ENCODE measurements at places on chromosomes 13 and 19. TPM values are rescaled to one million over a fixed set of nuclear protein-coding genes. Genes with fewer than 3 reads are reported as not detected.

TSKS gene
- total RNA-seq, result 2.4 TPM

ANO8 gene
- total RNA-seq, result 8.5 TPM

GRCh38 chr19:46381756-46382345 is 31.5 kb downstream of the CCDC8 start:
- no peak for DNase-seq

DNA sequence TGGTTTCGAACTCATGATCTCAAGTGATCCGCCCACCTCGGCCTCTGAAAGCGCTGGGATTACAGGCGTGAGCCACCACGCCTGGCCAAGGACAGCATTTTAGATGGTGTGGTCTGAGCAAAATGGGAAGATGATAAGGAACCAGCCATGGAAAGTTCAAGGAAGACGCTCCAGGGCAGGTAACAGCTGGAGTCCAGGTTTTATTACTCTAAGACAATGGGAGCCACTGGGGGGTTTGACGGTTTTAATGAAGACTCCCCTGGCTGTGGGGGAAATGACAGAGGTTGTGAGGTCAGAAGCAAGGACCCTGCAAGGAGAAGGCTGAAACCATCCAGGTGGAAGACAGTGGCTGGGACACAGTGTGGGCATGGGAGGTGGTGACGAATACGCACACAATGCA is 20.9 kb downstream of the PRKD2 start:
- DNase-seq, result no peak

DNA sequence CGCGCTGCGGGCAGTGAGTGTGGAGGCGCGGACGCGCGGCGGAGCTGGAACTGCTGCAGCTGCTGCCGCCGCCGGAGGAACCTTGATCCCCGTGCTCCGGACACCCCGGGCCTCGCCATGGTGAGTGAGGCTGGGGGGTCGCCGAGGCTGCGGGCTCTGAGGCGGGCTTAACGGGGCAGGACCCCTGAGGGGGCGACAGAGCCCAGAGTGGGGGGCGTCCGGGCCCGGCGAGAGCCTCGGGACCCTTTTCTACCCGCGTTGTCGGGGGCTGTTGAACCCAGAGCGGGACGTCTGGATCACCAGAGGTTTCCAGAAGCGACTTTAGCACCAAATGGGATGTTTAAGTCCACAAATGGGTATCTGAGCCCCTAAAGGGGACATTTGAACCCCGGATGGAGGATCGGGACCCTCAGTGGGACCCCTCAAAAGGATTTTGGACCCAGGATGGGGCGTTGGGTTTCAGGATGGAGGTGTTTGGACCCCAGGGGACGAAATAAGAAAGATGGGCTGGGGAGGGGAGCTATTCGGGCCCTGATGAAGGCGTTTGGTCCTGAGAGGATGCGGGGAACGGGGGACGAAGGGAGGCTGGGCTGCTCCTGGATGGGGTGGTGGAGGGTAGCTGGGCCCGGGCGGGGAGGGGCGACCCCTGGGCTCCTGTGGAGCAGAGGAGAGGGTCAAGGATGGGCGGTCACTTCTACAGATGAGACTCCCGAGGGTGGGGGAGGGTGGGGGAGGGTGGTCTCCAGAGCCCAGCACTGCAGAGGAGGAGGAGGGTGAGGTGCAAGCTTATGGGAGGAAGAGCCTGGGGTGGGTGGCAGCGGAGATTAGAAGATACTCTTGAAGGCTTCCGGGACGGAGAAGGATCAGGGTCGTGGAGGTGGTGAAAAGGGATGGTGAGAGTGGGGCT is at the start of gene CALM3:
CALM3 (plus strand) TSS at position 13 of the 907 bp plus-strand sequence; CDS start at position 118, 105 bp downstream.
- DNase-seq, result no peak

- no peak for DNase-seq
These were observed 24.1 kb downstream of the ARHGEF18 start for GRCh38 chr19:7372810-7373209.

GRCh38 chr13:80642641-80643040 is 301.7 kb upstream of the SPRY2 start:
- no peak for DNase-seq

- DNase-seq, result no peak
These were observed 18.8 kb upstream of the RANBP3 start for GRCh38 chr19:5996623-5997320.
